HEK293T (cell line): ENCODE measurements at places on chromosomes 7 and 10.
A peak's percentile ranks its signal among the peaks of the same experiment; 100 is the strongest.

- DNase-seq, result no peak
Observed at GRCh38 chr10:52322323-52322722, 8.2 kb downstream of the DKK1 start.

DNA sequence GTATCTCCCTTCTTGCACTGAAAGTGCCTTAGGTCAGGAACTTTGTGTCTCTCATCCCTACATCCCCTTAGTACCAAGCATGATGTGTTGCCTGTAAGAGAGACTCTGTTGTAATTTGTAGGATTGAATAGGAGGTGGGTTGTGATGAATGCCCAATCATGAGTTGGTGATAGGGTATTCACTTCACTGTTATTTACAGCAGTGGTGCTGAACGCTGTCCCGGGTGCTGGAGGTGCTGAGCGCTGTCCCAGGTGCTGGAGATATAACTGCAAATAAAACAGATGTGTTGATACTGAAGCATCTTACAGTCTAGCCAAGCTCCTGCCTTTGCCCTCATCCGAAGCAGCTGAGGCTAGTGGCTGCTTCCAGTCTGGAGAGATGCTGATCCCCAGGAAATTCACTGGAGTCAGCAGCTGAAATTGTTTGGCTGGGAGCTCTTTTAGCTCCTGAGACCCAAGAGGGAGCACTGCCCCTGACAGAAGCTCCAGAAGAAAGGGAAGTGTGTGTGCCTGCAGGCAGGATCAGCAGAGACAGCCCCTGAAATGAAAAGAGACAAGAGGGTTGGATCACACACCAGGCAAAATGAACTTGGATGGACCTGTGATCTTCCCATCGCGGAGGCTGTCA lies 183.4 kb downstream of the SORCS3 start:
- peak; percentile 29 for DNase-seq

DNA sequence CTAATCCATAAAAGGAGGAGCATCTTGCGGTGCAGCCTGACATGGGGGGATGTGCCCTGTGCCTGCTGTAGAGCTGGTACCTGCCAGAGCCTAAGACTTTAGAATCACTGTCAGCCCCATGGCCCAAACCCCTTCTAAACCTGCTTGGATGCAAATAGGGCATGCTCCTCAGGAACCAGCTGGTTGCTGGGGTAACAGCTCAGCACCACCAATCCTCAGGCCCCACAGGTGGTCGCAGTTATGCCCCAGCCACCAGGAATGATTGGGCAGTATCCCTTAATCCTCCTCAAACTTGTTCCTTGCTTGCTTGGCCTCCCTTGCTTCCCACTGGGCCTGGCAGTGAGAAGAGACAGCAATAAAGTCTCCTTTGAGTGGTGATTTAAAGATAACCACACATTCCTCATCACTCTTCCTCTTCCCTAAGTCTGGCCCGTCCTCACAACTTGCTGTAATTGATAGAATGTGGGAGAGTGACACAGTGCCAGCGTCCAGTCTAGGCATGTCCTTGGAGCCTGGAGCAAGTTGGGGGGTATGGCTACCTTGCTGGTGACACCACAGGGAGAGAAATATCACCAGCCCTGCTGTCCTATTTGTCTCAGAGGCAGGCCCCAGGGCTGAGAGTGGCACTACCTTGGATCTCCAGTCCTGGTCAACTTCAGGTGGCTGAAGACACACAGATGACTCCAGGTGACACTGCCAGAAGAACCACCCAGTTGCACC lies 43.0 kb downstream of the VSTM4 start:
- no peak for DNase-seq

- no peak for DNase-seq
Observed at GRCh38 chr10:36534471-36535002, 590.9 kb upstream of the ANKRD30A start.
